HAP-1 (cell line): ENCODE measurements at places on chromosomes 4 and X.

DNA sequence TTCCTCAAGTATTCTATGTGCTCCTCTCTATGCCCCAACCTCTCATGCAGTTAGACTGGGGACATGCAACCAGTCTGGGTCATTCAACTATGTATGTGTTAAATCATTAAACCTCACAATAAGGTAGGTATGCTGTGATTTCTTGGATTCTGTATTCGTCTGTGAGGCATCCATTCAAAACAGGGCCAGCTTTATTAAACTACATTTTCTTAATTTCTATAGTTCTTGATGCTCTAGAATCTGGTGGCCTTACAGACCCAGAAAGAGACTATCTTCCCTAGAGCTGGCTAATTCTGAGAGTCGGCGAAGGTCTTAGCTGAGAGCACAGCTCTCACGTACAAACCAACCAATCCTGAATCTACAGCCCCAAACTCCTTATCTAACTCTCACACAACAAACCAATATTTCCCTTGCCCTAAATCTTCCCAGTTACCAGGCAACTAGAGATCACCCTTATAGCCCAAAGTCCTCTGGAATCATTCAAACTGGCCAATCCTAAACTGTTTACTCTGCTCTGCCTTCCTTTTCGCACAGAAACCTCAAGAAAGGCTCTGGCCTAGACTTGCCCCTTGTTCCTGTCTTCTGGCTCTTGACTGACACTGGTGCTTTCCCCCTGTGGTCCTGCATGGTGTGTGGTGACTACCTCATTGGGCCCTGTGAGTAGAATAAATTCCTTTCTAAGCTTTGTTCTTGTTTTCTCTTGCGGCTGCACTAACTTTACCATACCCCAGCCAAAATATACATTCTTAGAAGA, 203.5 kb upstream of the TET2 start:
- DNase-seq = no peak

DNA sequence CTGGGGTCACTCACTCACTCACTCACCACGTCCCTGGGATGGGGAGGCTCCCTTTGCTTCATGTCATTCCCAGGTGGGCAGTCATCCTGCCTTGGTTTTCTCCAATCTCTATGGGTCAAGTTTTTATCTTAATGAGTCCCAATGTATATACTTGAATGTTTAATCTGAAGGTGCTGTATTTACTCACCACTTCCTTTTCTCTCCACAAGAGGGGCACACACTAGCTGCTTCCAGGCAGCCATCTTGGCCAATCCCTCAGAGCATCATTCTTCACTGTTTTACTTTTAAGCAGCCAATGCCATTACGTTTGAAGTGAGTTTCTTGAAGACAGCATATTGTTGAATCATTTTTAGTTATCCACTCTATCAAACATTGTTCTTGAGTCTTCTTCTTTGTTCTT, 153.4 kb upstream of the ARSJ start:
- DNase-seq = no peak

DNA sequence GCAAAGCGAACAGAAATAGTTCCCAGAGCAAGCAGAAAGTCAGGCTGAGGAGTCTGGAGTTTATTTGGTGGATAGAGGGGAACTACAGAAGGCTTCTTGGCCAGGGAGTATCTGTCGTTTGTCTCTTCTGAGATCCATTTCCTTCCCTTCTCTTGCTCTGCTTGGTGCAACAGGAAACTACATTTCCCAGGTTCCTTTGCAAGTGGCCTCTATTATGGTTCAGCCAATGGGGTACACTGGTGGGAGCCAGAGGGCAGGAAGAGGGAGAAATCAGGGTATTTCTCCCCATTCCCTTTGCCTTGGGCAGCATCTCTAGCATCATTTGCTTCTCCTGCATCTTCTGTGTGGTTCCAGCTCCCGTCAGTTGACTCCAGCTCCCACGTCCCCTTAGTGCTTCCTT, 142.1 kb downstream of the BCOR start:
- DNase-seq = no peak

- peak; percentile 52 for DNase-seq
Measured at GRCh38 chr4:1410491-1411325, 4.5 kb upstream of the NKX1-1 start.

GRCh38 chr4:40687676-40688389, 58.2 kb upstream of the RBM47 start:
- DNase-seq = no peak

- no peak for DNase-seq
Measured at GRCh38 chr4:702618-703048, 3.0 kb upstream of the PCGF3 start.

GRCh38 chr4:117898496-117898895, 135.8 kb upstream of the NDST3 start:
- no peak for DNase-seq

- no peak for DNase-seq
Measured at GRCh38 chrX:9355739-9356138, 109.1 kb upstream of the TBL1X start.

DNA sequence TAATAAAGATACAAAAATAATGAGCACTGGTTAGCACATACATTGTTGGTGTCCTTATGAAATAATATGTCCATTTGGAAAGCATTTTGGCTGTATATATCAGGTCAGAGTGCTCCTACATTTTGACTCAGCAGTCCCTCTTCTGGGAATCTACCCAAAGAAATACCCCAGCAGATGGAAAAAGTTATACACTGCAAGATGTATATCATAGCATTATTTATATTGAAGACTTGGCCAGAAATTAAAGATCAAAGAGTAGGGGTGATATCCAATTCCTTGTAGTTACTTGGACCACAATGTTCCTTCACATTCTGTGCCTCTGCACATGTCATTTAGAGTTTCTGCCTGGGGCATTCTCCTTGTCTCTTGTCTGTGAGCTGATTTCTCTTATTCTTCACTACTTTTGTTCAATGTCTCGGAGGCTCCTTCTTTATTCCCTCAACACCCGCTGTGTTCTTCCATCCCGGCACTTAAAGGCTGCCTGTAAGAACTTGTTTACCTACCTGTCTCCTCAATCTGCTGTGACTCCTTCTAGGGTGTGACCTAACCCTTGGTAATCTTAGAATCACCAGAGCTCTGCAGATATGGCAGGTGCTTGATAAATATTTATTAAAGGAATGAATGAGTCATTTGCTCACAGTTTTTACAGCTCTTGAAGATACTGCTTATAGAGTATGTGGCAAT, 3.1 kb upstream of the TSPAN5 start:
- DNase-seq = no peak

- peak; percentile 65 for DNase-seq
Measured at GRCh38 chr4:129362691-129363274, 266.8 kb downstream of the C4orf33 start.

- peak; percentile 100 for DNase-seq
Measured at GRCh38 chrX:114152801-114153200, 431.1 kb upstream of the HTR2C start.

- DNase-seq = no peak
Measured at GRCh38 chrX:137278825-137279224, 245.0 kb upstream of the GPR101 start.
